ENCODE measurements at places on chromosomes 2 and 18.

DNA sequence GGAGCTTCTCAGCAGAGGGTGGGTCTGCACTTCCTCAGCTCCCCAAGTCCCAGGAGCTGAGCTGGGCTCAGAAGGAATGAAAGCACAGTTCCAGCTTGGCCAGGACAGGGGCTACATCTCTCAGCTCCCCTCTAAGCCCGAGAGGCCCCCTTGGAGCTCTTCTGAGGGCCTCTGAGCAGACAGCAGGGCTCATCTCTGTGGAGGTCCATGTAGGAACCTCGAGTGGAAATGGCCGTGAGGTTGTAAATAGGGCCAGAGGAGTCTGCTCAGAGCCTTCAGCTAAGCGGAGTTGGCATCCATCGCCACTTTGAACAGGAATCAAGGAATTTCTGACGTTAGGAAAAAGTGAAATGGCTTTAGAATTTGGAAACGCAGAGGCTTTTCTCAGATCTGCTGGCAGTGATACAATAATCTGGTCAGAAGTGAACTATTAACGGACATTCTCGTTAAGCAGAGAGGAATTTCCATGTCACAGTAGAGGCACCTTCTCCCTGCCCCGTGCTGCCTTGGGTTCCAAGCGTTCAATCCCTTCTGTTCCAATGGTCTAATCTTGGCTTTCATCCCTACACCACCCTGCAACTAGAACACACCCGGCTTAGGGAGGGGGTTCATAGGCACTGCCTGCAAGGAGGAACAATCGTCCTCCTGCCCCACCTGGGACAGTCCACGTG lies 213.9 kb downstream of the NDUFA10 start:
- no peak for DNase-seq

DNA sequence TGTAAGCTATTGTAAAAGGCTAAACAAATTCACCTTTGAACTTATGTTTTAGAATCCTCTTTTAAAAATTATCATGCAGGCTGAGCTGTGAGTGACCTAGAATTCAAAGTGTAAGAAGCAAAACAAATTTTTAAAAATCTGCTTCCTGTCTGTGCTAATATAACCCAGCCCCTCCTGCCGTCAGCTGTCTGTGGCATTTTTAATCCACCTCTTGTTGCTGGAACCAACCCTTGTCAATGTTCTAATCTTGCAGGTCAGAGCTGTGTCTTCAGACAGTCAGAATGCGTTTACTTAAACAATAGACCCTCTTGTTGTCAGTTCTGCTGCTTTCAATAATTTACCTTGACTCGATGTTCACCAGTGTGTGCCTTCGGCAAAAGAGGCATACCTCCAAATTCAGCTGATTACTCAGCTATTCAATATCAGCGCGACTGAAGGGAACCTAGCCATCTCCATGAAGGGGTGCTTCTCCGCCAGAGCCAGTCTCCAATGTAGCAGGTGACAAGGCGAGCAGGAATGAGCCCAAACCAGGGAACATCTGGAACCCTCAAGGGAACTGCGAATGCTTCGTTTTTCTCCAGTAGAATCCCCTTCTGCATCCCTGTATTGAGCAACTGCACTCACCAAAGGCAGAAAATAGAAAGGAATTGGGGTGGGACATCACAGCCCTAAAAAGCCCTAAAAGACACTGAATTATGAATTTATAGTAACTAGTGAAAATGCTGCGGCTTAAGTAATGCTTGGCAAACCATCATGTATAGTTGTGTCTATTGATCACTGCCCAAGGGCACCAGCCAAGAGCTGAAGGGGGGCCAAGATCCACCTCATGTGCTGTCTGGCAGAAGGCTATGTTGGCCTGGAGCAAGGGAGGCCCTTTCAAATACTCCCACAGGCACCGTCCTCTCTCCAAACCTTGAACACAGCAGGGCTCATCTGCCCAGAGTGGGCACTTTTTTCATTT lies 62.5 kb downstream of the LYPD6B start:
- DNase-seq: no peak

DNA sequence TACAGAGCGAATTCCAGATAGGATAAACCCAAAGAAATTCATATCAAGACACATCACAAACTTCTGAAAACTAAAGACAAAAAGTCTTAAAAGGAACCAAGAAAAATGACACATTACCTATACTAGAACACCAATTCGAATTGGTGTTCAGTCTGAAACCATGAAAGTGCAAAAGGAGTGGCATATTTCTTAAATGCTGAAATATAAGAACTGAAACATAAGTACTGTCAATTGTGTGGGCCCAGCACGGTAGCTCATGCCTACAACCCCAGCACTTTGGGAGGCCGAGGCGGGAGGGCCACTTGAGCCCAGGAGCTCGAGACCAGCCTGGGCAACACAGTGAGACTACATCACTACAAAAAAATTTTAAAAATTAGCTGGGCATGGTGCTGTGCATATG lies 43.4 kb downstream of the TMEM131 start:
- no peak for DNase-seq

GRCh38 chr2:127016329-127016728 lies 90.6 kb downstream of the BIN1 start:
- DNase-seq: no peak

DNA sequence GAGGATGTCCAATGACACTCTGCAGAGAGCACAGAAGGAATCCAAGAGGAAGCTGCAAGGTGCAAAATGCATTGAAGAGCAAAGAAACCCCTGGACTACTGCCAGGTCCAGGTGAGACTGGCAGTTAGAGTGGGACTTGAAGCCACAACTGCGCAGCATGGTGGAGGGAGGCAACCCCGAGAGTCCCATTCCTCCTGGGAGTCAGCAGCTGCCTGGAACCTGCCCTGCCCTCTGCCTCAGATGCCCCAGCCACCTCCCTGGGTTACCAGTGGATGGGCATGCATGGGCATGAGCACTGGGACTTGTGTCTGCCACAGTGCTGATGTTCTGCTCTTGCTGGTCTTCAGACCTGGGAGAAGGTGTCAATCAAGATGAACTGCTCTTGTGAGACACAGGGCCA lies 43.2 kb downstream of the ANKMY1 start:
- DNase-seq: no peak

GRCh38 chr2:239400596-239401066 lies at the start of gene HDAC4:
TSS of gene HDAC4 (minus strand) at chr2:239401020. CDS start at chr2:239352699, 48,321 bp downstream.
- no peak for DNase-seq

GRCh38 chr2:23940718-23941620 lies 706 bp downstream of the UBXN2A start:
- no peak for DNase-seq
